ENCODE measurements at places on chromosomes 12 and 14.
A peak's percentile ranks its signal among the peaks of the same experiment; 100 is the strongest.

DNA sequence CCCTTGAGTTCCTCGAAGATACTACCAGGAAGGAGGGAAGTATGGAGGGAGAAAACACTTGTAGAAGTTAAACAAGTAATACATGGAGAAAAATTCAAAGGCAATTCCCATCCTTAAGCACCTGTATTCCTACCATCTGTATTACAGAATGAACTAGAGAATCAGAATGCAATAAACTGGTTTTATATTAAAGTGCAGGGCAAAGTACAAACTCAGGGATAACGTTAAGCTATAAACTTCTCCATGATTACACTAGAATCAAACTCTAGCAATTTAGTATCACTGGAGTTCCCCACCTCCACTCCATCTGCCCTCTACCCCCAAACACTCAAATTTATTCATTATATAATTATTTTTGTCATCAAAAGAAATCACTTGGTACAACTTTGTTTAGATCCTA is 13.1 kb downstream of the PAWR start:
- DNase-seq = no peak

GRCh38 chr12:28083840-28084678 is 106.2 kb upstream of the CCDC91 start:
- DNase-seq = no peak

- DNase-seq = peak; percentile 37
These were observed 20.3 kb downstream of the FIGNL2 start for GRCh38 chr12:51827925-51828818.

- DNase-seq = no peak
These were observed 25.5 kb upstream of the TXNRD1 start for GRCh38 chr12:104189915-104190555.

- DNase-seq = no peak
These were observed 123.3 kb upstream of the PLXNC1 start for GRCh38 chr12:94025068-94025467.

- DNase-seq = no peak
These were observed 123.5 kb downstream of the CALM1 start for GRCh38 chr14:90520326-90520725.

- no peak for DNase-seq
These were observed 65.6 kb upstream of the TCL1B start for GRCh38 chr14:95620659-95621059.

GRCh38 chr14:57209561-57209960 is 59.1 kb downstream of the EXOC5 start:
- DNase-seq = no peak

DNA sequence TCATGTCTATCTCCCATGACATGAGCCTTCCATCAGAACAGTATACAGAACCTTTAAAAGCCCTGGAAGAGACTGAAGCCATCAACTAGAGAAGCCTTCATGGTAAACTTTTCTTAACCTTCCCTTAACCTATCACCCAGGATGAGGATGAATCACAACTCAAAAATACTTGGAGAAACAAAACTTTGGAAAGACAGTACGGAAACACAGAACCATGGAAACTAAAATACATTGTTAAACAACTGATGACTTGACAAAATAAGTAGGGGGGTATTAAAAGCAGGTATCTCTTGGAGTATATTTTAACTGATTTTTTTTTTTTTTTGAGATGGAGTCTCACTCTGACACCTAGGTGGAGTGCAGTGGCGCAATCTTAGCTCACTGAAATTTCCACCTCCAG is 8.7 kb downstream of the TM7SF3 start:
- no peak for DNase-seq

DNA sequence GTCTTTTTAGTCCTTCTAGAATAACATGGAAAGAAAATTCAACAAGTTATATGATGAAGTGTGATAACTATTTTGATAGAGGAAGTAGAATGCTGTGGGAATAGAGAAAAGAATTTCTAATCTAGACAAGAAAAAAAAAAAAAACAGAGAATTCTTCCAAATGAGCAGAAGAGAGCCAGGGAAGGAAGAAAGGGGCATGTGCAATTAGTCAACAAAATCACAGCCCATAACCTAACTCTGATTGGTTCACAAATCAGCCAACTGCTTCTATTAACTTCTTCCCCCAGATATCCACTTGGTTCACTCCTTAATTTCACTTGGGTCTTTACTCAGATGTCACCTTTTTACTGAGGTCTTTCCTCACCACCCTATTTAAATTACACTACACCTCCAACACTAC is 69.5 kb downstream of the BTG1 start:
- DNase-seq = no peak

GRCh38 chr14:97687944-97688630 is 890.9 kb downstream of the VRK1 start:
- no peak for DNase-seq

- no peak for DNase-seq
These were observed 310.5 kb downstream of the ETNK1 start for GRCh38 chr12:22935501-22935900.

DNA sequence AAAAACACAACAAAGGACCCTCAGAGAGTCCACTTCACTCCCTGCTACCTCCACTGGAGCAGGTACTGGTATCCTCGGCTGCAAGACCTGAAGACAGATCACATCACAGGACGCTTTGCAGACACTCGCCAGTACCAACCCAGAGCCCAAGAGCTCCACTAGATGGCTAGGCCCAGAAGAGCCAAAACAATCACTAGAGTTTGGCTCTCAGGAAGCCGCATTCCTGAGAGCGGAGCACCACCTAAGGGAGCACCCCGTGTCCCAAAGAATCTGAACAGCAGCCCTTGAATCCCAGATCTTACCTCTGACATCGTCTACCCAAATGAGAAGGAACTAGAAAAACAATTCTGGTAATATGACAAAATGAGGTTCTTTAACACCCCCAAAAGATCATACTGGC is 399.8 kb downstream of the RAD51B start:
- no peak for DNase-seq

Measured in activated CD4-positive, alpha-beta T cell treated with anti-CD3 and anti-CD28 coated beads, Interleukin-2, amount 50 U/mL, for 4 hours (primary cell).